ENCODE measurements at places on chromosomes 13 and 19.

GRCh38 chr13:38871275-38871674 lies 119.4 kb downstream of the STOML3 start:
- no peak for DNase-seq

DNA sequence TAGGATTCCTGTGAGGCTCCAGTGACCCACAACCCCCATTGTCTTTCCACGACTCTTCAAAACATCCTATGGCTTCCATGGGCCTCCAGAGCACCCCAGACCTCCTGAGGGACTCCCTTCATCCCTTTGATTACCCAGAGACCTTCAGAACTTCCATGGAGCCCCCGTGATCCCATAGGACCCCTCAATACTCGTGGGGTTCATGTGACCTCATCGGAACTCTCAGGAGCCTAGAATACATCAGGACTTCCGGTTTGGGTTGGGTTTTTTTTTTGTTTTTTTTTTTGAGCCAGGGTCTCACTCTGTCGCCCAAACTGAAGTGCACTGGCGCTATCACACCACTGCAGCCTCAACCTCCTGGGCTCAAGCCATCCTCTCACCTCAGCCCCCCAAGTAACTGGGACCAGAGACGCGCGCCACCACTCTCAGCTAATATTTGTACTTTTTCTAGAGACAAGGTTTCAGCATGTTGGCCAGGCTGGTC lies 774 bp downstream of the ALDH16A1 start:
- DNase-seq: no peak

DNA sequence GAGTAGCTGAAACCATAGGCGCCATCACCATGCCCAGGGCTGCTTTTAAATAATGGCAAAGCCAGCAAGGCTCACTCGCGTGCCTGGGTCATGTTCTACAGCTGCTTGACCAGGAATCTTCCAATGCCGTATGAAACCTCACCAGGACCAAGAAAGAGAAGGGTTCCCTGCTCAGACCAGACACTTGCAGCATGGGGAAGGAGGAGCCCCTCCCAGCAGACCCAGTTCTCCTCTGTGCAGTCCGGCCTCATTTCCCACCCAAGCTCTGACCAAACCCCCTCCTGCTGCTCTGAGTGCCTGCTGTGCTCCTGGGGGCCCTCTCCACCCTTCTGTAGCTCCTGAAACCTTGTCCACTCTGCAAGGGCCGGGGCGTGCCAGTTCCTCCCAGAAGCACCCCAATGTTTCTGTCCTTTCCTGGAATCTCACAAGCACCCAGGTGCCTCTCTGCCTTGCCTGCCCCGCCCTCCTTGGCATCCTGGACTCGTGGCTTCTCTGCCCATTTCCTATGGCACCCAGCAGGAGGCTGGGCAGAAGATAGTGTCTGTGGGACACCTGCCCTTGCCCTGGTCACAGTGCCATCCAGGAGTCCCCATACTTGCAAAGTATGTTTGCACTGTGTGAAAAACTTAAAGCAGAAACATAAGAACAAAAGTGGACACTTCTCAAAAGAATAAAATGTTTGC lies 6.8 kb upstream of the SLC7A9 start:
- DNase-seq: no peak

DNA sequence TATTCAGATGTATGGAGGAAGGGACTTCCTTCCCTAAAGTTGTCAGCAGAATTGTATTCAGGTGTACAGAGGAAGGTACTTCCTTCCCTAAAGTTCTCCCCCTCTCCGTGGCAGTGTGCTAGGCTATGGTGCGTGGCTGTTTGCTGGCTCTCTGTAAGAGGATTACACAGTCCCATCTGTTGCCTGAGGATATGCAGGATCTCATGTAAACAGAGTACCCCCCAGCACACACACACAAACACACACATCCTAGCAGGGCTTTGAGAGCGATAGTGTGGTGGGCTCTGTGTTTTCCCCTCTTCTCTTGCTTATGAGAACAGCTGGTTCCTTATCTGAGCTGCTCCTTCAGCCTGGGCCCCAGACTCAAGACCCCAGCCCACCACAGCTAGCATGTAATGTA lies 10.3 kb downstream of the NEK5 start:
- no peak for DNase-seq

GRCh38 chr13:55728247-55728646 lies 1412.5 kb upstream of the PRR20A start:
- no peak for DNase-seq

DNA sequence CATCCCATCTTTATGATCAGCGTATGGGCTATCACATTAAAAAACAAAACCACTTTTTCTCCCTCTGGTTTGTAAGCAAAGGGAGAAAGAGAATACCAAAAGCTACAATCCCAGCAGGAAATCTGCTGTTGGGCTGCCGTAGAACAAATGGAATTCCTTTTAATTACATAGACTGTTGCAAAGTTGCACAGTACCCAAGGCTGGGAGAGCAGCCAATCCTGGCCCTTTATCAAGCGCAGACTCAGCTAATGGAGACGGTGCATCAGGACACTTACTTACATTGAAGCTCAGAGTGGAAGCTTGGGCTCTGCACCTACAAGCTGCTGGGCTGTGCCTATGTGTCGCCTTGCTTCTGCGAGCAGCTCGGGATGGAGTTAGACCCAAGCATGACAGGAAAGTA lies 15.2 kb downstream of the CCNA1 start:
- DNase-seq: no peak

DNA sequence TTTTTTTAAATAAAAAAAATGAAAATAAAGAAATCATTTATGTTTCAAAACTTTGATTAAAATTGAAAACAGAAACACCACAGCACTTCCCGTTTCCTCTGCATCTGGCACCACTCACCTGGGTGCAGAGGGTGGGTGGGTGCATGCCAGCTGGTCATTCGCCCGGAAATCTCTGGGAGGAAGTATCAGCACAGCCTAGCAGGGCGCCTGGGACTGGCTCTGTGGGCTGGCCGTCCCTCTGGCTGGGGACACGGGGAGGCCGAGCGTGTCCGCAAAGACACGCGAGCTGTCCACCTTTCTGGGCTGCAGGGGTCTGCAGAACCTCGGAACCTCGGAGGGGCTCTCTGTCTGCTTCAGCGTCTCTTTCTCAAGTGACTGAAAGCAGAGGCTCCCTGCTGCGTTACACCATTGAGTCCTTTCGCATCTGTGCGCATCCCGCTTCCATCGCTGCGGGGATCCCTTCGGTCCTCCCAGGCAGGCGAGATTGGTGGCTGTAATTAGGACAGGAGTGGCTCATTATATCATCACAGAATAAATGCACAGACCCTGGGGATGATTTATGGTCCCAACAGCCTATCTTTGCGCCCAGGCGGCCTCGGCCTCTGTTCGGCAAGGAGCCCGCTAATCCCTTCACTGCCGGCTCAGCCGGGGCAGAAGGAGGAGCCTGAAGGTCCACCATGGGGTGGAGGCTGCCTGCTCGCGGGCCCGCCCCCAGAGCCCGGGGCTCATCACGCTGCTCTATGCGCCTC lies 17.2 kb downstream of the CRTC1 start:
- DNase-seq: peak; percentile 60

DNA sequence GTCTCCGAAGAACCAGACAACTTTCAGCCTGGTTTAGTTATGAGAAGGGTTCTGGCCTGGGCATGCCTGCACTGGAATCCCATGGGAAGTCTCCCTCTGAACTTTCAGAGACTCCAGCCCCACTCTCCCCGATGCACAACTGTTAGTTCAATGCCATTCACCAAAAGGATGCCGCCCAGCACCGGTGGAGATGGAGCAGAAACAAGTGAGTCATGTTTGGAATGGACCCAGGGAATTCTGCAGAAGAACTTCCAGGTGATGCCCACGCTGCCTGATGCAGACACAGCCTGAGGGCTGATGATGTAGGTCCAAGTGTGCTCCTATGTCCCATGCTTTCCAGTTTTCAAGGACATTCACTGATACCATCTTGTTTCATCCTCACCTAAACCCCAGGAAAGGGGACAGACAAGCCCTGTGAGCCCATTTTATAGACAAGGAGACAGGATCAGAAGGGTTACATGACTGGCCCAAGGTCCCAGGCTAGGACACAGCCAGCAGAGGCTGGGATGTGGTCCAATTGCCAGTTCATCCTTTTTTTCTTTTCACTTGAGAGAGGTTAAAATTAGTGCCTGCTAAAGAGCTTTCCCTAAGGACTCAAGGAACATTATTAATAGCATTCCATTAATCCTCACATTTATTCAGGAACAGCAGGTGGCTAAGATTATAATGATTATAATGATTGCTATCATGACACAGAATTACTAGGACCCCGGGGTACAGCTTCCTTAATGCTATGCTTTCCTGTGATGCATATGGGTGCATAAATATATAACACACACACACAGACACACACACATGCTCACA lies 39.5 kb downstream of the SIAH3 start:
- DNase-seq: no peak

DNA sequence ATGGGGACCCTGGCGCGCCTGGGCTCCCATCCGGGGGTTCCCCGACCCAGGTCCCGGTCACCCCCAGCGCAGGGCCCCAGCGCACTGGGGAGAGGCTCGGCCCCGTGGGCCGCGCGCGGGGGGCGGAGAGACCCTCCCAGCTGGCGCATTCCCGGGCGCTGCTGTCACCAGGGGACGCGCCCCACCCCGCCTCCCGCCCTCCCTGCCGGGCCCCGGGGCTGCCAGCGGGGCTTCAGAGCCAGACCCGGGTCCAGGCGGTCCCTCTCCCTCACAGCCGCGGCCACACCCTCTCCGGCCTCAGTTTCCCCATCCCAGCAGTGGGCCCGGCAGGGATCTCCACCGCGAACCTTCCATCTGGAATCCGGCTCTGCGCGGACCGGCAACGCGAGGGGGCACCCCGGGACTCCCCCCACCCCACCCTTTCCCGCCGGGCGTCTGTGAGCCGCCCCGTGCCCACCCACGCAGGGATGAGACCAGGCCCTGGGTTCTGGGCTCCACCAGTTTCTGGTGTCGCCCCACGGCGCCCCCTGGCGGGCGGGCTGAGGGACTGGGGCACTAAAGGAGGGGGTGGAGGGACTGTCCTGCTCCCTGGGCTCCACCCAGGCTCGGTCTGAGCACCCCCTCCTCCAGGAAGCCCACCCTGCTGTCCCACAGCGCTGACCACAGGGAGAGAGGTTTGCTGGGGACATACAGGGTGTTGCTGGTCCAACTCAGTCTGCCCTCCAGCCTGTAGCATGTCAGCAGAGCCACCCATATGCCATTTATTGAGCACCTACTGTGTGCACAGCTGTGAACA lies 878 bp upstream of the ADAMTSL5 start:
- no peak for DNase-seq

DNA sequence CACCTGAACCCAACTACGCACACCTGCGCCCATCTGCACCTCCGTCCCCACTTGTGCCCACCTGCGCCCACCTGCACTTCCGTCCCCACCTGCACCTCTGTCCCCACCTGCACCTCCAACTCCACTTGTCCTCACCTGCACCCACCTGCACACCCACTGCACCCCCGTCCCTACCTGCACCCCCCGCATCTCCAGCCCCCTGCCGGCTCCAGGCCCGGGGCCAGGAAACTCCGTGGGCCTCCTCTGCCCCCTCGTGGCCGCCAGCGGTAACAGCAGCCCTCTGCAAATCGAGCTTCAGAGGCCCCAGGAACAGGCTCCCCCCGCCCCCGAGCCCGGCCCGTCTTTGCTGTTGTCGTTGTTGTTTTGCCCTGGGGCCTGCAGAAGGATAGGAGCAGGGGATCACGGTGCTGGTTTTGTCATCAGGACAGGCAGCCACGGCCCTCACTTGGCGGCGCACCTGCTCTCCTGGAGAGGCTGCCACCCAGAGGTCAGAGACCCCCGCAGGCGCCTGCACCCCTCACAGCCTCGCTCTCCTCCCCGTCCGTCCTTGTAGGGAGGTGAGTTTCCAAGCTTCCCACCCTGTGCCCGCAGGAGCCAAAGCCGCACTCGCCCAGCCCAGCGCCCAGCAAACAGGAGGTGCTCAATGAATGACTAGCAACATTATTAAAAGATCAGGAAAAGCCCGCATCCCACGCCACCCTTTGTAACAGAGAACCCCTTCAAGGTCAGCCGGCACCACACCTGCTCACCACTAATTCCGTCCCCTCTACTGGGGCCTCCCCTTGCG lies 65.4 kb downstream of the GNG7 start:
- no peak for DNase-seq

GRCh38 chr13:95754069-95754468 lies 77.1 kb downstream of the DNAJC3 start:
- DNase-seq: no peak

DNA sequence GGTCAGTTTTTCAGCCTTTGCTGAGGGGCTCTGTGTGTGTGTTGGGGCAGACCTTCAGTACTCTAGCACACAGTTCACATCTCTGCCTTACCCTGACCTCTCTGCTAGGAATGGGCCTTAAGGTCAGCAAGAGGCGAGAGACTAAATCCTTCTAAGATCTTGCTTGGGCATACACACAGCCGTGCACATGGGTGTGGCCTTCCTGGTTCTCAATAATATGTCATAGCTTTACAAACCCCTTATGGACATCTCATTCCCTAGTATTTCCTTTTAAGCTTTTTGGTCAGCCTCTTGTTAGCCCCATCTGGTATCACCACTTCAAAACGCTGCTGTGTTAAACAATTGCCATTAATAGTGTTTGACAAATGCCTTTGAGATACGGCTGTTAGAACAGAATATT lies 69.4 kb upstream of the SPATA13 start:
- DNase-seq: no peak

DNA sequence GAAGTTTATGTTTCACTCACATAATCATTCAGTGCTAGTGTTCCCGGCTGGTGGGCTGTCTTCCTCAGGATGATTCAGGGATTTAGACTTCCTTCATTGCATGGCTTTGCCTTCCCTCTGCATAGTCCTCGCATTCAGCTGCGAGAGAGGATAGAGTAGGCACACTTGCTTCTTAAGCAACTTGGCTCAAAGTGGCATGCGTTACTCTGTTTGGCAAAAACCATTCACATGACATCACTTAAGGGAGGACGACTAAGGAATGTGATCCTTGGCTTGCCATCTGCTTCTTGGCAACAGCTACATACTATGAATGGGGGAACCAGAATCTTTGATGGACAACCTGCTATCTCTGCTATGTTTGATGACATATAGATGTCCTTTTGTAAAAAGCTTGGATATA lies 359.3 kb downstream of the TDRD3 start:
- DNase-seq: no peak

- no peak for DNase-seq
These were observed 16.6 kb upstream of the RAB8A start for GRCh38 chr19:16095071-16095571.

- DNase-seq: no peak
These were observed 405.3 kb upstream of the GPC6 start for GRCh38 chr13:92821324-92821723.

DNA sequence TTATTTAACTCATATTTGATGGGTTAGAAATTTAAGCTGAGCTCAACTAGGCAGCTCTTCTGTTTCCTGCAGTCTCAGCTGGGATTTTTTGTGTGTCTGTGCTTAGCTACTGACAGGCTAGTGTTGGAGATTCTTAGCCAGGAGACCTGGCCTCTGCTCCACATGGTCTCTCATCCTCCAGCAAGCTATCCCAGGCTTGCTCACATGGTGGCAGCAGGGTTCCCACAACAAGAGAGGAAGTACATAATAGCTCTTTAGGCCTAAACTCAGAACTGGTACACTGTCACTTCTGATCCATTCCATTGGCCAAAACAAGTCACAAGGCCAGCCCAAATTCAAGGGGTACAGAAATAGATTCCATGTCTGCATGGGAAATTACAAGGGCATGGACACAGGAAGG lies 406.2 kb downstream of the SUCLA2 start:
- no peak for DNase-seq
